ENCODE measurements at places on chromosomes 7 and 10.
A peak's percentile ranks its signal among the peaks of the same experiment; 100 is the strongest.

DNA sequence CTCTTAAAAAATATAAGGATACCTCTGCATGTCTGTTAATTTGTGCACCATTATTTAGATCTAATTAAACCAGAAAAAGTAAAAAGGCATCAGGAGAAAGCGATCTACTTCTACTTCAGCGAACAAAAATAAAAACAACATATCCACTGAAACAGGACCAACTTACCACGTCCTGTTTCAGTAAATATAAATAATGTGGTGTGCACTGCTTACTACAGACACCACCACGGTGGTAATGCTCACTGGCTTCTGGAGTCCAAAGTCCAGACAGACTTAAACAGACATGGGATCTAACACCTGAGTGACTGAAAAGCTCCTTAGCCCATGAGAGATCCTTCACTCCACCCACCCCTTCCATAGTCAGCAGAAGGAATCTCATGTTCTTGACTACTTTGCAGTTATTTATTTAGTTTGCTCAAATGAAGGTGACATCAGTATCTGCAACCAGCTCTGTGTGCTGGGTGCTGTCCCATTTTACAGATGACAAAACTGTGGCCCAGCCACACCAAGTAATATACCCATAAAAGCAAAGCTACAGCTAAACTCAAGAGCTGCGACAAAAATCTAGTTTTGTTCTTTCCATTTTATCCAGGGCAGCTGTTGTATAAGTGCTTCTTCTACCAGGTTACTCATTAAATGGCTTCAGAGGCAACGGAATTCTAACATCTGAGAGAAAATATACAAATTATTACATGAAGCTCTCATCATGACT lies 62.1 kb upstream of the NCAPG2 start:
- DNase-seq = no peak

GRCh38 chr10:5476918-5477525 lies 22.3 kb downstream of the CALML5 start:
- DNase-seq = no peak

DNA sequence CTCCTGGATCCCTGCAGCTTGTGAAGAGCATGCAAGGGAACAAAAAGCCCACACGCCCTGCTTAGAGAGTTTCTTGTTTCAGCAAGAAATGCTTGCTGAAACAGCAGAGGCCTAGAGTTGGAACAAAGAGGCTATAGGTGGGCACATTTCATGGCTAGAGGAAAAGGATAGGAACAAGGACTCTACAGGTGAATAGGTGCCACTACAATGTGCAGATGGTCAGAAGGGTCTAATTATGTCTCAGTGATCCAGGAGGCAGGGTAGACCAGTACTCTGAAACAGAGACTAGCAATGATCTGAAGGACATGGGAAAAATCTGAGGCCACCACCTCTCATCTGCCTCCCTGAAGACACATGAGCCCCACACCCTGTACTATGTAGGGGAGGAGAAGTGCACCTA lies 609.0 kb downstream of the REEP3 start:
- no peak for DNase-seq

- DNase-seq = peak; percentile 25
These were observed 533.4 kb upstream of the SEMA3D start for GRCh38 chr7:85719981-85720953.

GRCh38 chr7:128210590-128211570 lies 30.2 kb upstream of the LEP start:
- no peak for DNase-seq

DNA sequence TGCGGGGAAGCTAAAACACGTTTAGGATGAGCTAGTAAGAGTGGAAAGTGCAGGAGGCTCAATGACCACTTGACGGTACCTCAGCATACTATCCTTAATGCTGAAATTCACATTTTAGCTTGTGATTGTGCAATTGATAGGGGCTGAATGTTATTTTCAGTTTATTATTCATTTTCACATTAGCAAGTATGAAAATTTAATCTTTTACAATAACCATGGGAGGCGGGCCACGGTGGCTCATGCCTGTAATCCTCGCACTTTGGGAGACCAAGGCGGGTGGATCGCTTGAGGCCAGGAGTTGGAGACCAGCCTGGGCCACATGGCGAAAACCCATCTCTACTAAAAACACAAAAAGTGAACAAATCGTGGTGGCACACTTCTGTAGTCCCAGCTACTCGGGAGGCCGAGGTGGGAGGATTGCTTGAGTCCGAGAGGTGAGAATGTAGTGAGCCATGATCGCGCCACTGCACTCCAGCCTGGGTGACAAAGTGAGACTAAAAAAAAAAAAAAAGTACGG lies 22.0 kb upstream of the ANLN start:
- no peak for DNase-seq

GRCh38 chr10:126234630-126235029 lies 153.6 kb downstream of the ADAM12 start:
- no peak for DNase-seq

All from omental fat pad (tissue), 4 donors.